ENCODE measurements at places on chromosomes 13 and 19. TPM values are rescaled to one million over a fixed set of nuclear protein-coding genes. Genes with fewer than 3 reads are reported as not detected.

The MISP gene
- 1.4 TPM for total RNA-seq

The GPR4 gene
- not detected for total RNA-seq

The SPART gene
- total RNA-seq = 90.7 TPM

The CCL25 gene
- 0.29 TPM for total RNA-seq

The PDCD5 gene
- 98.7 TPM for total RNA-seq

The MAG gene
- total RNA-seq = 26.1 TPM

The GPR12 gene
- not detected for total RNA-seq

- DNase-seq = no peak
These were observed 74.4 kb downstream of the ARHGAP35 start for GRCh38 chr19:46935066-46935663.

DNA sequence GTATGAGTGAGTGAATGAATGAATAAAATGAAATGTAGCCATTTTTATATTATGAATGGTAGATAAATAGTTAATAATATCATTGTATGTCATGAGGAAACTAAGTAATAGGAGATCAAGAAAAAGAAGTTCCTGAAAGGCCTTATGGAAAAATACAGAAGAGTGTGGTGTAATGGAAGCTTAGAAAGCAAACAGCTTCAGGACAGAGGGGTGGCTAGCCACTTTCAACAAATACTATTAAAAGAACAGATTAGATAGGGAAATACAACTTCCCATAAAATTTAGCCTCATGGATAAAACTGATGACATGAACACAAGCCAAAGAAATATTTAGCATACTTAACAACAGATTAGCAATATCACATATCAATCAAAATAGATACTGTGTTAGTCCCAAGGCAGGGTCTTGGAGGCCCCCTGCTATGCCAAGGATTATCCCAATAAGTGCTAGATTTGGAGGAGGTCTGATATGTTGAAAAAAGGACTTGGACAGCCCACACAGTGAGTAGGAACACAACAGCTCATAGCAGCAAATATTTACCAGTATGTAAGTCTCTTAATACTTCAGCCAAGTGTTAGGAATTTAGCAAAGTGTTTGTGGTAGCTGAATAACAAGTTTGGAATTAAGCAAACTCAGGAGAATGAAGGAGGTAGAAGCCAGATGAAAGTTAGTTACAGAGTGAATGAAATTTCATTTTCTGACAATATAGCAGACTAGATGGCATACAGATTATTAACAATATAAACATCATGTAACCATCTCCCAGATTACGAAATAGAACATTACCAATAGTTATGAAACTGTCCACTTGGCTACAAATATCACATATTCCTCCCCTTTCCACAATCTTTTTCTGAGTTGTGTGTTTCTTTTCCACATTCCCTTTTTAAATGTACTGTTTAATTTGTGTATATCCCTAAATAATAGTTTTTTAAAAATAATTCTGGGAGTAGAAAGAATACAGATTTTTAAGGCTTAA is 1632.0 kb downstream of the PCDH9 start:
- DNase-seq = no peak

GRCh38 chr13:39336207-39336606 is 266.8 kb downstream of the LHFPL6 start:
- no peak for DNase-seq

- no peak for DNase-seq
These were observed 1.6 kb upstream of the TNNI3 start for GRCh38 chr19:55158848-55159749.

GRCh38 chr13:66567899-66568612 is 662.1 kb downstream of the PCDH9 start:
- DNase-seq = no peak

GRCh38 chr19:12994701-12995595 is at the start of gene NFIX:
NFIX (plus strand) TSS chr19:12995475; CDS start chr19:12995838, 363 bp downstream.
- DNase-seq = peak; percentile 53

DNA sequence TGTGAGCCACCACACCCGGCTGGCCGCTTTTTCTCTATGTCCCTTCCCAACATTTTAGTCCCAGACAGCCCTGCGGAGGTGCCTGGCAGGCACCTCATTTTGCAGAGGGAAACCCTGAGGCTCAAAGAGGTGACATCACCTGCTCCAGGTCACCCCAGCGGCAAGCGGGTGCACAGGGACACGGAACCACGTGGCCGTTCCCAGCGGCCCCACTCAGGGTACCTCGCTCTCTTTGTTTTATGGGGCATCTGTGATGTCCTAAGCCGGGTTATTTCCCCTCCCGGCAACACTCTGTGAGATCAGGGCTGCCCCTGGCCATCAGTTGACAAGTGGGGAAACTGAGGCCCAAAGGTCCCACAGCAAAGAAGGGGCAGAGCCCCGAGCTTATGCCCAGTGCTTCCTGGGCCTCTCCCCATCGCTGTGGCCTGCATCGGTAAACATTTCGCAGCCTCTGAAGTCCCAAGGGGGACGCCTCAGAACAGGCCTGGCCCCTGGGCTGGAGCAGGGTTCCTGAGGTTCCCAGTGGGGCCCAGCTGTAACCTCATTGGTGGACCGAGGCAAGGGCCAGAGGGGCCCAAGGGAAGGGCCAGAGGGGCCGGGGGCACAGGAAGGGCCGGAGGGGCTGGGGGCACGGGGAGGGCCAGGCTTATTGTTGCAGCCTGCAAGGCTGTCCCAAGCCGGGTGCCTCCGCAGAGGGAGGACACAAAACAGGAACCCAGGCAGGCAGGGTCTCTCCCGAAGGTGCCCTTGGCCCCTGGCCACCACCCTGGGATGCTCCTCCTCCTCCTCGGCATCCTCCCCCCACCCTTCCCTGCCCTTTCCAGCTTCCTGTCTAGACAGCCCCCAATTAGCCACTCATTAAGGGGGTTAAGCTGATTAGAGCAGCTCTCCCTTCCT is 39.0 kb downstream of the SMIM24 start:
- DNase-seq = no peak

DNA sequence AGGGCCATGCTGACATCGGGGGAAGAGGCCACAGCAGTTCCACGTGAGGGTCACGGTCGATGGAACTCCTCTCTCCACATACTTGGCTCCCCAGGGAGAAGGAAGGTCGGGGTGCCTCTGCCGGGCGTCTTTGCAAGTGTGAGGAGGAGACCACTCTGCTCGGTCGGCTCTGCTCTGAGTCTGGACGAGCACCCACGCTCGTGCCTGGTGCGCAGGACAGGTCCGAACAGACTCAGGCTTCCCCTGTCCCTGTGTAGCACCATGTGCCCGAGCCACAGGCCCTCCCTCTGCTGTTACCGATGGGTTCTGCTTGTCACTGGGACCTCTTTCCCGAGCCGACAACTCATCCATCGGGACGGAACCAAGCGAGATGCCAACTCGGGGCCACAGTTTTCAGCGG is 35.1 kb downstream of the TMEM255B start:
- no peak for DNase-seq

GRCh38 chr19:55041244-55041626 is 3.2 kb upstream of the GP6 start:
- DNase-seq = no peak

DNA sequence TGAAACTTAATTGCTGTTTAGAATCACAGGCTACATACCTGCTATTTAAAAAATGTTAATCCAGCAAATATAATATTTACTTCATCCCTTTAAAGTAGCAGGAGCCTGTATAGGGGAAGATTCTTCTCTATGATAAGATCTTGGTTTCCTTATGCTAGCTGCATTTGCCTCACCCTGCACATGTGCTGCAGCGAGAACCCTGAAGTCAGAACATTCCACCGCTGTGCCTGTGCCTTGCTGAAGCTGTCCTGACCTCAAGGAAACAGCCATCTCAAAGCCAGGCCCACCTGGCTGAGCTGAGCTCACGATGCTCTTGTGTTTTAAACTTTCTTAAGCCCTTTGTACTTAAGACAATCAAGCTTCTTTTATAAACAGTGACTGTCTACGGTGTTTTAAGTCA is 355.0 kb upstream of the PCDH20 start:
- no peak for DNase-seq

DNA sequence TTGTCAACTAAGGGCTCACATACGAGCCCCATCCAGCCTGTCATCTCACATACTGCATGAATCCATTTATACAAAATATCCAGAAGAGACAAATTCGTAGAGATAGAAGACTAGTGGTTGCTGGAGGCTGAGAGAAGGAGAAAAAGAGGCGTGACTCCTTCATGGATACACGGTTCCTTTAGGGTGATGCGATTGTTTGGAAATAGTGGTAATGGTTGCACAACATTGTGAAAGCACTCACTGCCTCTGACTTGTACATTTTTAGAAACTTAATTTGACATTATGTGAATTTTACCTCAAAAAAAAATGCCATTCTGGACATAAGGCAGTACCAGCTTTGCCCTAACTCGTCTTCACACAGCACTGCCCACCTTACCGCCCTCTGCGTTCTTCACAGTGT is 27.3 kb downstream of the IGFL1 start:
- DNase-seq = no peak

DNA sequence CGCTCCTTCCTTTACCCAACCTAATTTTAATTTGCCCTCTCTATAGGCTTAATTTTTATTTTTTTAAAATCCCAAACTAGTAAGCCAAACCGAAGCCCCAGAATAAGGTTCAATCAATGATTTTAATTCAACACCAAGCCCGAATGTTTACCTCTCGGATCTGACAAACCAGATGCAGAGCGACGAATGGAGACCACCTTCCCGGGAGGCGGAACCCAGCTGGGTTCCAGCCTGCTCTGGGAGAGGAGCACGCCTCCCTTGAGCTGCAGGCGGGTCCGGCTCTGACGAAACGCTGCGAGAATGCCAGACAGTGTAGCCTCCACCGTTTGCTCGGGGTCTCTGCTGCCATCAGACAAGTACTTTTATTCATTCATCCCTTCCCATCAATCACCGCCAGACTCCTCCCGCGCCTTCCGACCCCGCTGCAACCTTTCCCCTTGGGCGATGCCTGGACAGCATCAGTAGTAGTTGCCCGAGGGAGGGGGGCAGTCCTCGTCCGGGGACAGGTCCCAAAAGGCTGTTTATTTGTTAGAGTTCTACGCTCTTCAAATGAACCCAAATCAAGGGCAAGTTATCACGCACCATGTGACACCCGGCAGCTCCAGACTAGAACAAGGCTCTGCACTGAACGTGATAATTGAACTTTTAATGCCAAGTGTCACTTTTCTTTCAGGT is 752 bp upstream of the EDNRB start:
- DNase-seq = peak; percentile 50

GRCh38 chr19:8390617-8390981 is 439 bp downstream of the RAB11B start:
- peak; percentile 98 for DNase-seq

- DNase-seq = no peak
These were observed 559.8 kb downstream of the IRS2 start for GRCh38 chr13:109226631-109227030.

DNA sequence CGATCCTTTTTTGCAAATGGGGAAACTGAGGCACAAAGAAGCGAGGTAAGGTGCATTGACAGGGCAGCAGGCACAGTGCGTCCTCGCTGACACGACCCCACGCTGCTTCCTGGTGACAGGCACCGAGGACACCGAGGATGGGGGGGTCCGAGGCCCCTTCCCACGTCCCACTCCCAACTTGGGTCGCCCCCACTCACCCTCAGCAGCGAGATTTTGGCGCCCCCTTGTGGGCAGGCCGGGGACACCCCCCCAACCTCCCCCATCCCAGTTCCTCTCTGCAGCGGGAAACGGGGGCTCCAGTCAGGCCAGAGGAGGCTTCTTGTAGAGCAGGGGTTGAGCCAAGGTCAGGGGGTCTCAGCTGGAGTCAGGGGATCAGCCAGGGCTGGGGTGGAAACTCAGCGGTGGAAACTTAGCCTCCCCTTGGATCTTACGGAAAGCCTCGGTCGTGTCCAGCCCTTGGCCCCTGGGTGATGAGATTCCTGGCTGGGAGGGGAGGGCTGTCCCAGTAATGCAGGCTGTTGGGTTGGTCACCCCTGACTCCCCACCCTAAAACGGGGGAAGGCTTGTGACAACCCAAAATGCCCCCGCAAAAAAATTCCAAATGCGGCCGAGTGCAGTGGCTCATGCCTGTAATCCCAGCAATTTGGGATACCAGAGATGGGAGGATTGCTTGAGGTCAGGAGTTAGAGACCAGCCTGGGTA is 8.2 kb downstream of the SMIM24 start:
- DNase-seq = peak; percentile 62

- DNase-seq = no peak
These were observed 17.1 kb downstream of the COL4A2 start for GRCh38 chr13:110324026-110324749.

DNA sequence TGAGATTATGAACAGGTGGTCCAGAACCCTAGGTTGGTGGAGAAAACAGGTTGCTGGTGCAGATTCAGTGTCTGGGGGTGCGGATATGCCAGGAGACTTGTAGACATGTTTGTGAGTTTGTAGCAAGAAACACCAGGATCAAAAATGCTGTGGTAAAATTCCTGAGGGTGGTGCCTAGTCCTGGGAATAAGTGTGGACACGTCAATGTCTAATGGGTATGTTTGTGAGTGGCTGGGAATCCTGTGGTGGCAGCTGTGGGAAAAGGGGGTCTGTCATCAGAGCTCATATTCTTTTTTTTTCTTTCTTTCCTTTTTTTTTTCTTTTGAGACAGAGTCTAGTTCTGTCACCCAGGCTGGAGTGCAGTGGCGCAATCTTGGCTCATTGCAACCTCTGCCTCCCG is 7.2 kb downstream of the ZNF708 start:
- no peak for DNase-seq

- DNase-seq = no peak
These were observed 9.6 kb upstream of the CEACAM5 start for GRCh38 chr19:41698746-41699230.

DNA sequence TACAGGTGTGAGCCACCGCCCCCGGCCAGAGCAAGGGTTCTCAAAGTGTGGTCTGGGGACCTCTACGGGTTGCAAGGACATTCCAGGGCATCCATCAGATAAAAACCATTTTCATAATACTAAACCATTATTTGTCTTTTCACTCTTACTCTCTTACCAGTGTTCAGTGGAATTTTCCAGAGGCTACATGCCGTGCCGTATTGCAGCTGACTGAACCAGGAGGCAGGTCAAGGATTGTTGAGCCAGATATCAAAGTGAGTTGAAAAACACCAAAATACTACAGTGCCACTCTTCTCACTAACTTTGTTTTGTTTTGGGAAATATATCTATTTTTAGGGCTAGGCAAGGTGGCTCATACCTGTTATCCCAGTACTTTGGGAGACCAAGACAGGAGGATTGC is 7.2 kb upstream of the PNMA8B start:
- no peak for DNase-seq

- DNase-seq = no peak
These were observed 865 bp upstream of the CRLF1 start for GRCh38 chr19:18607226-18608101.

- peak; percentile 81 for DNase-seq
These were observed 350 bp upstream of the USP12 start for GRCh38 chr13:27171827-27172494.

- no peak for DNase-seq
These were observed 5.0 kb downstream of the PVR start for GRCh38 chr19:44648631-44649251.

DNA sequence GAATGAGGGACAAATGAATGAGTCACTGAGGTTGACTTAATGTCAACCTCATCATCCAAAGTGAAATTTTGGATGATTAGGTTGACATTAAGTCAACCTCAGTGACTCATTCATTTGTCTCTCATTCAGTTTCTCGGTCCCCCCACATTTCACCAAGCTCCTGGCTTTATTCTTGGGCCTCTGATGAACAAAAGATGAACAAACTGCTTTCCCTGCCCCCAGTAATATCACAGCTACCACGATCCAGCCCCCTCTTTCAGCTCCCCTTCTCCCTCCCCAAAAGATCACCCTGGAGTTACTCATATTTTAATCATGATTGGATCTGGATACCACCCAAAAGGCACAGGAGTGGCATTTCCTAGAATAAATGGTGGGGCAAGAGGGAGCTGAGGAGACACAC is 10.8 kb downstream of the CEACAM18 start:
- DNase-seq = no peak

GRCh38 chr19:3768748-3769099 is 3.3 kb downstream of the RAX2 start:
- DNase-seq = no peak

GRCh38 chr19:55461974-55462626 is 658 bp upstream of the ISOC2 start:
- DNase-seq = no peak

All from mesothelial cell of epicardium (in vitro differentiated cells).